Stimulated activated CD4-positive, alpha-beta T cell treated with anti-CD3 and anti-CD28 coated beads, Interleukin-2, amount 100 ng/mL, for 24 hours (primary cell): ENCODE measurements at places on chromosomes 4 and X.

- no peak for DNase-seq
Observed at GRCh38 chrX:133056341-133056740, 40.6 kb downstream of the USP26 start.

GRCh38 chr4:77599378-77599777, 6.2 kb upstream of the CXCL13 start:
- DNase-seq, result no peak

GRCh38 chr4:112515198-112516065, 548 bp downstream of the NEUROG2 start:
- peak; percentile 49 for DNase-seq

DNA sequence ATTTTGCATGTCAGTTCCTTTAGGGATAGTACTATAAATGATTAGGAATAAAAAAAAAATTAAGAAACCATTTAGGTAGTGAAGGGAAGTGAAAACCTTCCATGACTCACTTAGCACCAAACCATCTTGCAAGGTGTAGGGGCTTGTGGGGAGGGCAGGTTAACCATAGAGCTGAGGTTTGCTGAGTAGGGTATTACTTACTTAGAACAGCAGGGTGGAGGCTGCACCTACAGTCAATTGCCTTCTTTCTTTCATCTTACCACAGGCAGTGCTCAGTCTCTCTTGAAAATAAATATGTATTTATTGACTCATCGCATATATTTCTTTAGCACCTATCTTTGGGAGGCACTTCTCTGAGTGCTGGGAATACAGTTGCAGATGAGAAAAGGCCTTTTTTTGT, 104.9 kb upstream of the GIMD1 start:
- DNase-seq, result no peak

- no peak for DNase-seq
Observed at GRCh38 chr4:137432446-137433311, 99.6 kb downstream of the PCDH18 start.

DNA sequence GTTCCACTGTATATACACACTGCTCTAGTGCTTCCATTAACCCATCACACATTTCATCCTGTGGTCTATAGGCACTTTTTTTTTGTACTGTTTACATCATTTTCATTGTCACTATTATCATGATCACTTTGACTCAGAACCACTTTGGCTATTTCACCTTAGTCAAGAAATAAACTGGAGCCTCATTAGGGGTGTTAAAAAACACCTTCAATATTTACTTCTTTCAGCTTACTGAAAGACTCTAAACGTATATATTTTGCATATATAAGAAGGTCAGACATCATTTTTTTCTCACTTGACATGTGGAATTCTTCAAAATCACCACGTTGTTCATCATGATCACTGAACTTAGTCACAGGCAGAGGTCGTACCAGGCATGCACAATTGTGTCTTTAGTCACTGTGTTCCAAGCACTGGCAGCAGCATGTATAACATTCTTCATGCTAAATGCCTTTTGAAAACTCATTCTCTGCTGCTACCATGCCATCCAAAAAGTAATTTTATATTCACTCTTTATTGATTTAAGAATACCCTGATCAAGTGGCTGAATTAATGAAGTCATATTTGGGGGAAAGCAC, 229.2 kb upstream of the ARSJ start:
- no peak for DNase-seq

GRCh38 chr4:118857760-118858159, 21.8 kb upstream of the SEC24D start:
- no peak for DNase-seq

DNA sequence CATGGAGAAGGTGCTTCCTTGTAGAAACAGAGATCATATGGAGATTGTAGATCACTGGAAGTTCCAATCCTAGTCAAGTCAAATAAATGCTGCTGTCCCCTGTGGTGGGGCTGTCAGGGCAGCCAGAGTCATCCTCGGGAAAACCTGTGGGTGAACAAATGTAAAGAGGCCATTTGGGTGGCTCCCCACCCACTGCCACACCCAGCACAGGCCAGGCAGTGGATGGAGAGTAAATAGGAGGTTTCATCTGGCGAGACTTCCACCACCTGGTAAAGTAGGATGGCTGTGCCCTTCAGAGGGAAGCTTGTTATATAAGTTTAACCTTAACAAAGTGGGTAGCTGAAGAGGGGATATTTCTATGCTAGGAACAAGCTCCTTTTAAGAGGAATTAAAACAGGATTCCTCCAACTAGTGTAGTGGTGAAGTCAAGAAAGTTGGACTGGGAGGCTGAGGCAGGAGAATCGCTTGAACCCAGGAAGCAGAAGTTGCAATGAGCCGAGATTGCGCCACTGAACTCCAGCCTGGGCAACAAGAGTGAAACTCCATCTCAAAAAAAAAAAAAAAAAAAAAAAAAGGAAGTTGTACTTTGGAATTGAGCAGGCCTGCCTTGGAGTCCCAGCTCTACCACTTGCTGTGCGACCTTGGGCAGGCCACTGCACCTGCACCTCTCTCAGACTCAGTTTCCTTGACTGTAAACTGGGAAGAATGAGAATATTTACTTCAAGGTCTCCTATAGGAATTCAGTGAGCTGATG, 273.7 kb downstream of the PTTG2 start:
- no peak for DNase-seq

GRCh38 chrX:17737986-17738713, 857 bp downstream of the SCML1 start:
- DNase-seq, result peak; percentile 23

GRCh38 chrX:115487608-115488007, 73.4 kb upstream of the PLS3 start:
- no peak for DNase-seq

DNA sequence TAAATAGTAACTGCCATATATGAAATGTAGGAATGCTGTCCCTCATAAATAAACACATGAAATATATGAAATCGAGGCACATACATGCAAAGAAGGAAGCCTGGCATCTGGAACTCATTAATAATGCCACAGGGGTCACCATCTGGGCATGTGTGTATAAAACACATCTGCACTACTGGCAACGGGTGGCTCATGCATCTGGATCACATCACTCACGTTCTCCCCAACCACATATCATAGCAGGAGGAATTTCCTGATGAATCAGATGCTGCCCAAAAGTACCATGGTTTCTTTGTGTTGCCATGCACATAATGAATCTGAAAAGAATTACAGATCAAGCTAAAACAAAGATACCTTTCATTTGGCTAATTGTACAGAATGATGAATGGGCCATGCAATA, 28.6 kb downstream of the RNF175 start:
- no peak for DNase-seq

GRCh38 chrX:3550160-3550751, 163.2 kb downstream of the PRKX start:
- DNase-seq, result no peak

DNA sequence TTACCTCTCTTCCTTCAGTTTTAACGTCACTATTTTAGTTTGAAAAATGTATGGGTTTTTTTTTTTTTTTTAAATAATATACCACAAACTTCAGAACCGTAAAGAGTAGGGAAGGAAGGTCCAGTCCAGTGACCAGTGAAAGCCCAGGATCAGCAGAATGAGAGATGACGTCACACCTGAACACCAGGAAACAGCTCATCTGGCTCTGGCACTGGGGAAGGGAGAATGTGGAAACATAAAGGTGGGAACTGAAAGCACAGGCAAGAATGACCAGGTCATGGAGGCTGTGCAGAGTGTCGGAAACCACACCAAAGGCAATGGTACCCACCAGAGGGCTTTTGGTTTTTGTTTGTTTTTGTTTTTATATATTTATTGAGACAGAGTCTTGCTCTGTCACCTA, 141.2 kb downstream of the DHX15 start:
- no peak for DNase-seq

DNA sequence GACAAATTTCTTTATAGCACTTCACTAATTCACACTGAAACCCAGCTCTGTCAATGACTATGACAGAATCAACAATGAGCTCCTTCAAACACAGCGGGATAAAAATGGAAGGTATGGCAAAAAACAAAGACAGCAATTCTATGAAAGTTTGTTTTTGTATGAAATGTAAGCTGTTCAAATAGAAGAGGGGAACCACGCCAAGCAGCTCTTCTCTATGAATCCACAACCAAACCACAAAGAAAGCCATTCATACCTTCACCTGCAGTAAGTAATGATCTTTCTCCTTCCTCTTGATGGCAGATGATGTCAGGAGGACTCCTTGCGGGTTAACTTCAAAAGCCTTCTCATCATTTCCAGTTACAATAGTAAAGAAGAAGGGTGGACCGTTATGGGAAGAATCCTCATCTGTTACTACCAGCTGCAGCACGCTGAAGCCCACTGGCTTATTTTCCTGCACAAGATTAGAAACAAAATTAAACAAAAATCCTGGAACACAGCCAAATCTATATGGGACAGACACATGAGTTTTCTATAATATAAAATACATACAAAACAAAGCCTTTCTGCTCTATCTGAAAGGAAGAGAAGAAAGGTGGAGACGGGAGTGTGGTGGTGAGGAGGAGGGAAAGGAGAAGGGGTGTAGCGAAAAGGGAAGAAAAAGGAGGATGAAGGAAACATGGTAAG, 48.9 kb upstream of the MTNR1A start:
- DNase-seq, result no peak
